ENCODE measurements at places on chromosomes 7 and 10.

DNA sequence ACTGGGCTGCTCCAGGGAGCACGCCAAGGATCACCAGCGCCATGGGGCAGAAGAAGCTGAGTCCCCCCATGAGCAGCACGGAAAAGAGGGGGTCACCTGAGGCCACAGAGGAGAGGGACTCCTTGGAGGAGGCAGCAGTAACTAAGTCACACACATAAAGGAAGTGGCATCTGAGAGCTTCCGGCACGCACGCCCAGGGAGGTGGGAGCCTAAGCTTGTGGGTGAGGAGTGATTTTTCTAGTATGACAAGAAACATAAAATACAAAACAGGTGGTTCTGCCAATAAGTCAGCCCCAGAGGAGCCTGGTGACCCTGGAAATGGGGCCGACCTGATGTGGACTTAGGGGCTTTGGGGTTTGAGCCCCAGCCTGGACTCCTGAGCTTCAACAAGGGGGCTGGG lies 60.8 kb downstream of the CARD11 start:
- no peak for DNase-seq

- no peak for DNase-seq
Observed at GRCh38 chr10:102438374-102438773, 6.0 kb upstream of the CUEDC2 start.

GRCh38 chr10:131788386-131788785 lies 112.4 kb upstream of the PPP2R2D start:
- peak; percentile 19 for DNase-seq

GRCh38 chr10:24791084-24791726 lies 67.5 kb upstream of the ARHGAP21 start:
- DNase-seq: no peak

DNA sequence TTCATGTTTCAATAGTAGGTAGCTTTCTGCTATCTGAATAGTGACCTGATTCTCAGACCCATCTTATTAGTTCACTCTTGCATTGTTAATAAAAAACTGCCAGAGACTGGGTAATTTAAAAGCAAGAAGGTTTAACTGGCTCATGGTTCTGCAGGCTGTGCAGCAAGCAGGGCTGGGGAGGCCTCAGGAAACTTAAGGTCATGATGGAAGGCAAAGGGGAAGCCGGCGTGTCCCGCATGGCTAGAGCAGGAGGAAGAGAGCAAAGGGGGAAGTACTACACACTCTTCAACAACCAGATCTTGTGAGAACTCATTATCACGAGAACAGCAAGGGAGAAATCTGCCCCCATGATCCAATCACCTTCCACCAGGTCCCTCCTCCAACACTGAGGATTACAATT lies 185.2 kb upstream of the PITRM1 start:
- DNase-seq: no peak

DNA sequence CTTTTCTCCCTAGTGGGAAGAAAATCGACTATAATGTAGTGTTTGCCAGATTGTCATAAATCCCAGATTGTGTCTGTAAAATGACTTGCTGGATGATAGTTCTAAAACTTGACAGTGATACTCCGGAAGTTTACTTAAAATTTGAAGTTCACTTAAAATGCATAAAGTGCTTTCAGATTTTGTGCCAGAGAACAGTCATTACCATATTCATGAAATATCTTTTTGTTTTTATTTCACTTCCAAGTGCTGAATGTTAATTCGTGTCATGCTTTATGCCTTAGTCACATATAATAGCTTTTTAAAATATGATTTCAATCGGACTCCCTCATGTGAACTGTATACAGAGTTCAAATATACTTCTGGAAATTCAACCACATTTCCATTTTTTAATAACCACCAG lies 30.4 kb downstream of the PRPF18 start:
- no peak for DNase-seq

GRCh38 chr7:16755397-16755796 lies 1.8 kb downstream of the TSPAN13 start:
- peak; percentile 23 for DNase-seq

GRCh38 chr7:29684787-29685650 lies 121.3 kb upstream of the WIPF3 start:
- peak; percentile 54 for DNase-seq

DNA sequence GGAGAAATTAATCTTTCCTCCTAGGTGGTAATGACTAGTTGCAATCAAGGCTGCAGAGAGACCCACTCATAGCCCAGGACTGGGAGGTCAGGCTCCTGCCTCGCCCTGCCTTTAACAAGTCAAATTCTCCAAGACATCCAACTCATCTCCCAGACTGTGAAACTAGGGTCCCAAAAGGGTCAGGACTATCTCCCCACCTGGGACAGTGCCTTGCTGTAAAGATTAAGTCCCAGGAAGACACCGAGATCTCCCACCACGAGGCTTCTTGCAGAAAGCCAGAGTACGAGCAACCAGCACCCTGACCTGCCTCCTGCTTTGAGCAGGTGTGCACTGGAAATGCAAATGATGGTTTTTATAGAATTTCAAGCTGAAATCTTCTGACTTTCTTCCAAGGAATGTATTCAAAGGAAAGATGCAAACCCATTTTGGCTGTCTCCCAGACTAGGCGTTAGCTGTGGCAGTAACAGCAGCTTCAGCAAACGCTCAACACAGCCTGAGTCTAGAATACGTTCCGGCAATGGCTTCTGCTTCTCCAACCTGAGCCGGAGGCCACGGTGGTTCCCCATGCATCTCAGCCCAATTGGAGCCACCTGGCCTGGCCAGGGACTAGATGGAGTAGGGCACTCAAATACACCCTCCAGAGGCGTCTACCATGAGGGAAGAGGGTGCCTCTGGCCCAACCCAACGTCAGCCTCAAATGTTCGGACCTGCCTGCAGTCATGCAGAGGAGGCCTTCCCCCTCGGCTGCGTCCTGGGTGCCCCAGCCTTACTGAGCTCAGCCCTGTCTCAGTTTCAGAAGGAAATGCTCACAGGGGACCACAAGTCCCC lies 170.4 kb downstream of the PRKAG2 start:
- DNase-seq: no peak

DNA sequence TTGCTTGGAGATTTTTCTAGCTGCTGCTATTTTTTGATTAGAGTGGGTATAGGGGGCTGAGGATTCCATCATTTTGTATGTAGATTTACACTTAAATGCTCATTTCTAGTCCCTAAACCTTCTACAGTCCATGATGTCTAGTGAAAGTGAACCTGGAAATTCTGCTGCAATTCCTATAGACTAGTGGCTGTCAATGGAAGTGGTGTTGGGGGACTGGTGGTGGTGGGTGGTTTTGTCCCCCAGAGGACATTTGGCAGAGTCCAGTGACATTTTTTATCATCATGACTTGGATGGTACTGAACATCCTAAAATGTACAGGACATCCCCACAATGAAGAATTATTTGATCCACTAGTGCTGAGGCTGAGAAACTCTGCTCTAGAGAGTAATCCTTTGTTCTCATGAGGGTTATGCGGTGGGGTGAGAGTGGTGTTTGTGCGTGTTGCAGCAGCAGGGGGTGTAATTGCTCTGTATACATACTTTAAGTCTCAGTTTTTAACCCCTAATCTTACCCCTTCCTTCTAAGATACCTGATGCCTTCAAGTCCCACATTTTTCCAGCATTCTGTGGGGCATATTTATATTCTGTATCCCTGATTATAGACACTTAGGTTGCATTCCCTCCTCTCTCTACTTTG lies 35.0 kb downstream of the KIF11 start:
- no peak for DNase-seq

- DNase-seq: no peak
Observed at GRCh38 chr10:75234683-75235374, 928 bp downstream of the COMTD1 start.

DNA sequence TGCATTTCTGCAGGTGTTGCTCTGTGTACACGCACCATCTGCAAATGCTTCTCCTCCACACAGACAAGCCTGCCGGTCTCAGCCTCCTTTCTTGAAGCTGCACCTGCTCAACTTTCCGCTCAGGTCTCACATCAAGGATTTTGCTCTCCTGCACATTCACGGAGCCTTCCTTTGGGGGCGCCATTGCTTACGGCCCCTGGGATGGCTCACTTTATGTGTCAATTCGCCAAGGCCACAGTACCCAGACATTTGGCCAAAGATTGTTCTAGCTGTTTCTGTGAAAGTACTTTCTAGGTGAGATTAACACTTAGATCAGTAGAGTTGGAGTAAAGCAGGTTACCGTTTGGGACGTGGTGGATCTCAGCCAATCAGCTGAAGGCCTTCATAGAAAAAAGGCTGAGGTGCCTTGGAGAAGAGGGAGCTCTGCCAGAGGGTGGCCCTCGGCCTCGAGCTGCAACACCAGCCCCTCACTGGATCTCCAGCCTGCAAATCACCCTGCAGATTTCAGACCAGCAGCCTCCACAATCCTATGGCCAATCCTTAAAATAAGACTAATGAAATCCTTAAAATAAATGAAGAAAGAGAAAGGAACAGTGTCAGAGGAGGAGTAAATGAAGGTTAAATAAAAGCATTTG lies 39.9 kb upstream of the PPP2R2D start:
- no peak for DNase-seq

- DNase-seq: no peak
Observed at GRCh38 chr10:100208276-100208675, 21.1 kb downstream of the CHUK start.

GRCh38 chr7:30764030-30764975 lies 6.9 kb upstream of the MINDY4 start:
- no peak for DNase-seq

DNA sequence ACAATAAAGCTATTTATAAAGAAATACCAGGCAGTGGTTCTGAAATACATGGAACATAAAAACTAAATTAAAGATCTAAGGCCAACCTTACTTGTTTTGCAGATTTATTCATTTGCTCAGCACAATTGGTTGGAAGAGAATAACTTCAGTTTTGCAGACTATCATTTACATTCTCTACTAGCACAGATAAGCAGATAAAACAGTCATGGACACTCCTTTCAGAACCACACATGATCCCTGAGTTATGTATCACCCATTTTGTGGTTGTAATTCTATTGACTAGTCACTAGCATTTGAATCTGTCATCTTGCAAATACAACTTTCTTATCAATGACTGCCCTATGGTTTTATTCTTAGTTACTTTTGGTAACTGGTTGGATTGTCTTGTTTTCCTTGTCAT lies 45.1 kb downstream of the PRKAR2B start:
- DNase-seq: no peak

DNA sequence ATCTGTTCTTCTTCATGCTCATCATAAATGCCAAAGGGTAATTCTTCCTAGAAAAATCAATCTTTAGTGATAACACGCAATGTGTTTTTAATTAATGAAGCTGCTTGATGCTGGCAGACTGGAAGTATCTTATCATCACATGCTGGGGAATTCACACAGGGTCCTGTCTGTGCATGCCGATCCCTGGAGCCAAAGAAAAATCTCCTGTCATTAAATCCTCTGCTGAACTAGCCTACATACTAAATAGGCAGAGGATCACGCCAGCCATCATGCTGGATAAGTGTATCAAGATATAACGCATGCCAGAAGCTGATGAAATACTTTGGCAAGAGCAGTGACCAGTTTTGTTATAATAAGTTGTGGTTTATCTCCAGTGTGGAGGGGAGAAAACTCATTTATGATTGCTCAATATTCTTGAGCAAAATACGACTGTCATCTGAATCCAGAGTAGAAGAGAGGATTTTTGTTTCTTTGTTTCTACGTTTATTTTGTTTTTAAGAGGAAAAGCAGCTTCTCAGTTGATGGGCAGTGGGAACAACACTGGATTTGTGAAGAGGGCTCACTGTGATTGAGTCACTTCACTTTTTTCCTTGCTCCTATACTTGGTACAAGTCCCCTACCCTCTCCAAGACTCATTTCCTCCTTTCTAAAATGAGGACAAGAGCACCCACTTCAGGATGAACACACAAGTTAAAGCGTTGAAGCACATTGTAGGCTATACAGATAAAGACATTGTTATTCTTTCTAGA lies 649.1 kb downstream of the TNS3 start:
- no peak for DNase-seq

DNA sequence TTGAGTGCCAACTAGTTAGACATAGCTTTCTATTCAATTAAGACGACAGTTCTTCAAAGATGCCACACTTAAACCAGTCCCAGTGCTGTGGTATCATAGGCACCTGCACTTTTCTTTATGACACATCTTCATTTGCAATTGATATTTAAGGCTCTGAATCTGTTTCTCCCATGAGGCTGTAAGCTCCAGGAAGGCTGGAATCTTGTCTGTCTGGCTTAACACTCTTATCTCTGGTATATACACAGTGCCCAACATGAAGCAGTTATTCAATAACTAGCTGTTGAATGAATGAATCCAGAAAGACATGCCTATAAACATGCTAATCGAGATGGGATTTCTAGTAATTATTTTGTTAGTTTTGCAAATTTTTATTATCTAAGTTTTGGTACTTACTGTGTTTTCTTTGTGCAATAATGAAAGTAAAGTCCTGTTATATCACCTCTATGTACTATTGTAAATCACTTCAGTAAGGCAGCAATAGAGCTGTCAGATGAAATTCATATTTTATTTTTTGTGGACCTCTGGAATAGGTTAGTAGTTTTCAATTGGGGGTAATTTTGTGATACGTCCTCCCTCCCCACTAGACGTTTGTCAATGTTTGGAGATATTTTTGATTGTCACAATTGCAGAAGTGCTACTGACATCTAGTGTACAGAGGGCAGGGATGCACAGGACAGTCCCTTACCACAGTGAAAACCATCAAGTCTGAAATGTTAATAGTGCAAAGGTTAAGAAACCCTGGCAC lies 51.3 kb upstream of the STEAP4 start:
- DNase-seq: peak; percentile 10

DNA sequence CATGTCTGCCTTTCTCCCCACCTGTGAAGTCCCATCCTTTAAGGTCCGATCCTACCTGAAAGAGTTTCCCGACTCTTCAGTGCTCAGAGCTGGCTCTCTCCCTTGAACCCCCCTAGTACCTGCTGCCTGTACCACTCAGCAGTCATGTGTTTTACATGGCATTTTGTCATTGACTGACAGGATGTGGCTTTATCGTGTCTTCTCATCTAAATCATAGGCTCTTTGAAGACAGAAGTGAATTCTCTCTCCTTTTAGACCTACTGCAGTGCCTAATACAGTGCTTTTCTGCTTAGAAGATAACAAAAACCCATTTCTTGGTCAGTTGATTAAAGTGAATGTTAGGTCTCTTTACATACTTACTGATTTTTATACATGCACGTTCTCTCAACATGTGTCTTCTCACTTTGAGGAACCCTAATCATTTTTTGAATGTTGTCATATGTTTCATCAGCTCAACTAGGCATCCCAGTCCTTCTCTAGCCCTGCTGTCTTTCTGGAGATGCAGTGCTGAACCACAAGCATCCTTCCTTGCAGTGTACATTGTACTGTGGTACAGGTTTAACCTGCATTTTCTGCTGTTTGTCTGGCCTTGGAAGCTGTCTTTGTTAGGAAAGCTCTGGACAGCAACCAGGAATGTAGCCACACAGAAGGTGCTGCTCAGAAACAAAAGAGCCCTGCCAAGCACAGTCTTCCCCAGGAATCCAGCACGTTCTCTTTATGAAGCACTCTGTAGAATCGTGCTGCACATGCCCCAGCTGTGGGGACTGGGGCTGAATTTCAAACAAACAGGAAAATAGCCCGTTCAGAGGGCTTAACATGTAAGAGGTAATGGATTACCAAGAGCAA lies 28.1 kb upstream of the LRRC4 start:
- DNase-seq: no peak

- DNase-seq: no peak
Observed at GRCh38 chr7:117803476-117803875, 69.8 kb downstream of the CTTNBP2 start.

GRCh38 chr10:132111121-132111731 lies 45.5 kb downstream of the JAKMIP3 start:
- DNase-seq: no peak

- no peak for DNase-seq
Observed at GRCh38 chr10:100551738-100552137, 16.0 kb downstream of the HIF1AN start.

GRCh38 chr7:48497521-48497920 lies 326.3 kb downstream of the ABCA13 start:
- DNase-seq: no peak

Measured in NCI-H526 treated with DMSO at 0.1 percent for 48 hours (cell line).